Osteocyte (in vitro differentiated cells): ENCODE measurements at places on chromosomes 2 and 18. TPM values are rescaled to one million over a fixed set of nuclear protein-coding genes. Genes with fewer than 3 reads are reported as not detected.

- DNase-seq, result no peak
These were observed 97.2 kb downstream of the SLC4A3 start for GRCh38 chr2:219724628-219725027.

- no peak for DNase-seq
These were observed 106.9 kb downstream of the FARSB start for GRCh38 chr2:222548992-222549391.

GRCh38 chr2:166610180-166610912 is 116.3 kb upstream of the SCN7A start:
- no peak for DNase-seq

- no peak for DNase-seq
These were observed 163.9 kb downstream of the COL4A4 start for GRCh38 chr2:227000123-227000522.

GRCh38 chr2:40164736-40165508 is 287.0 kb downstream of the SLC8A1 start:
- no peak for DNase-seq

- no peak for DNase-seq
These were observed 315.0 kb upstream of the SMIM21 start for GRCh38 chr18:75742516-75742915.

Gene MAPRE3
- 9.4 and 9.5 TPM in 2 replicates for total RNA-seq
